T-helper 17 cell (primary cell): ENCODE measurements at places on chromosomes 12 and 14.

DNA sequence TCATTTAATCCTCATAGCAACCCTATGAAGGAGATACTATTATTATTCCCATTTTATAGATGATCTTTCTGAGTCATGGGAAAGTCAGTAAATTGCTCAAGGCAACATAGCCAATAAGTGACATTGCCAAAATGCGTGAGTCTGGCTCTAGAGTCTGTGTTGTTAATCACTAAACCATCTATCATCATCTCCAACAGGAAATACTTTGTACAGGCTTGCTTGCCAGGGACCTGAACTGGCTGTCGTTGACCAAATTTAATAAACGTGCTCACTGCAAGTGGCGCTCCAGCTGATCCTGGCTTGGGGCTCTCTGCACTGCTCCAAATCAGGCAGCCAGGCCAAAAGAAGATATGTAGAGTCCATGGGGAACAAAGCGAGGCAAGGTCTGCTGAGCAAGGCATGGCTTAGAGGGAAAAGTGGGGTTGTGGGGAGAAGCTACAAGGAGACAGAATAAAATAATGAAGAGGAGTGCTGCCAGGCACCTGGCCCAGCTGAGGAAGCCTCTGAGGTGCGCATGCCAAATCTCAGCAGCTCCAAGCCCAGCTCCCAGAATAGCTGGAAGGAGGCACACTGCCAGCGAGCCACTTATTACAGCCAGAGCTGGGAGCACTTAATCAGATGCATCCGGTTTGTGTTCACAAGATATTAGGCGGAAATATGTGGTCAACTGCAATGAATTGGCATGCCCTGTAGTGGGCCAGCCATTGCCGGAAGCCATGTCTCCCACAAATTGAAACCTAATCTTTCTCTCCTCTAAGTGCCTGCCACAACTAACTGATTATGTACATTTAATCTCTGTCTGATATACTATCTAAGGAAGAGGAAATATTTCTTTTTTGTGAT lies 43.3 kb upstream of the PTPRO start:
- DNase-seq: no peak

- DNase-seq: no peak
These were observed 236.4 kb downstream of the PAWR start for GRCh38 chr12:79454338-79454843.

DNA sequence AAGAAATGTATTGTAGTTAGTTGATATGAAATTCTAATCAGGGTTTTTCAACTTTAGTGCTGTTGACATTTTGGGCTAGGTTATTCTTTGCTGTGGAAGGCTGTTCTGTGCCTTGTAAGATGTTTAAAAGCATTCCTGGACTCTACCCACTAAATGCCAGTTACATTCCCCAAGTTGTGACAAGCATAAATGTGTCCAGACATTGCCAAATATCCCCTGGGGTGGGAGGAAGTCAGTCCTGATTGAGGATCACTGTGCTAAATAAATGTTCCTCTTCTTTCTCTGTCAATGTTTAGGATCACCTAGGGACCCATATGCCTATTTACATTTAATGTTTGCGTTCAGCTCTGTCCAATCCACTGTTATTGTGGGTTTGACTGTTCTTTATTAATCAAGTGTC lies 268.3 kb downstream of the TMTC2 start:
- no peak for DNase-seq

DNA sequence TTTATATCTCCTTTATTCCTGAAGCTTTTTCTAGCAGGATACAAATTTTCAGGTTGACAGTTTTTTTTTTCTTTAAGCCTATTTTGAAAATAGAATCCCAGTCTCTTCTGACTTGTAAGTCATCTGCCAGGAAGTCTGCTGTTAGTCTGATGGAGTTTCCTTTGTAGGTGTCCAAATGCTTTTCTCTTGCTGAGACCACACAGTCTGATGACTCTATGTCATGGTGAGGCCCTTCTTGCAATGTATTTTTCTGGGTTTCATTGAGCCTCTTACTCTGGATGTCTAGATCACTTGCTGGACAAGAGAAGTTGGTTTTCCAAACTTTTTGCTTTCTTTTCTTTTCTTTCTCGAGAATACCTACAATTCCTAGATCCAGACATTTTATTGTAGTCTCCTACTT lies 30.6 kb downstream of the USP15 start:
- no peak for DNase-seq

DNA sequence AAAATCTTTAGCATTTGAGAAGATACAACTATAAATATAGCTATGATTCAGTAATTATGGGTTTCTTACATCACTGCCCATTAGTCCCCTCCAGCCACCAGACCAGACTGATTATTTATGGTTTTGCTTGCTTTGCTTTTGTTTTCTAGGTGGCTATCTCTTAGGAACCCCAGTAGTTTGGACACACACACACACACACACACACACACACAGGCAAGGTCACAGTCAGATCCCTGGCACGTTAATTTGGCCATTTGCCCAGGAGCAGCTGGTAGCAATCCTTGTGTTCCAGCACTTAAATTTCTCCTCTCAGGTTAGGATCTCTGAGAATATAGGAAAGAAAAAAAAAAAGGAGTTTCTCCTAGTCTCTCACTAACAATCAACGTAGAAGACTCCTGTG lies 90.2 kb upstream of the RESF1 start:
- DNase-seq: no peak
